ENCODE measurements at places on chromosomes 16 and 17.
A peak's percentile ranks its signal among the peaks of the same experiment; 100 is the strongest.

DNA sequence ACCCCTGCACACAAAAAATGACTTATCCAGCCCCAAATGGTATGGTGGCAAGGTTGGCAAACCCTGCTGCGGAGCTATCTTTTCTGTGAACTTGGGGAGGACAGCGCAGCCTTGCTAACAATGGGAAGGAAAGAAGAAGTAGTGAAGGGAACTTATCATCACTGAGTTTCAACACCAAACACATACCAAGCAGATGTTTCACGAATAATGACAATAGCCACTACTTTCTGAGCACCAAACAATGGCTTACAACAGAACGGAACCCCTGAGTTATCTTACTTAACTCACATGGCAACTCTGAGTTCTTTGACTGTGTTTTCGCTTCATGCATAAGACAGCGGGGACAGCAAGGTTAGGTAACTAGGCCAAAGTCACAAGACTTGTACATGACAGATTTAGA is 148.9 kb downstream of the XYLT1 start:
- no peaks in the 10 kb centered on the region for H3K27me3 ChIP-seq
- H3K4me3 ChIP-seq = no peak overlapping the region
- no peaks in the 10 kb centered on the region for H3K36me3 ChIP-seq
- H3K27ac ChIP-seq = no peak overlapping the region
- no peaks in the 10 kb centered on the region for H3K4me1 ChIP-seq

- H3K4me3 ChIP-seq = no peak overlapping the region
- H3K27ac ChIP-seq = peak overlapping the region; percentile 27
- H3K4me1 ChIP-seq = peaks cover 14% of the 10 kb centered on the region
- H3K27me3 ChIP-seq = no peaks in the 10 kb centered on the region
These were observed 20.2 kb upstream of the ENDOV start for GRCh38 chr17:80394629-80395216.

- DNase-seq = no peak
- peaks cover 28% of the 10 kb centered on the region for H3K4me1 ChIP-seq
- H3K36me3 ChIP-seq = no peaks in the 10 kb centered on the region
These were observed 129.7 kb downstream of the LAT start for GRCh38 chr16:29114574-29114973.

DNA sequence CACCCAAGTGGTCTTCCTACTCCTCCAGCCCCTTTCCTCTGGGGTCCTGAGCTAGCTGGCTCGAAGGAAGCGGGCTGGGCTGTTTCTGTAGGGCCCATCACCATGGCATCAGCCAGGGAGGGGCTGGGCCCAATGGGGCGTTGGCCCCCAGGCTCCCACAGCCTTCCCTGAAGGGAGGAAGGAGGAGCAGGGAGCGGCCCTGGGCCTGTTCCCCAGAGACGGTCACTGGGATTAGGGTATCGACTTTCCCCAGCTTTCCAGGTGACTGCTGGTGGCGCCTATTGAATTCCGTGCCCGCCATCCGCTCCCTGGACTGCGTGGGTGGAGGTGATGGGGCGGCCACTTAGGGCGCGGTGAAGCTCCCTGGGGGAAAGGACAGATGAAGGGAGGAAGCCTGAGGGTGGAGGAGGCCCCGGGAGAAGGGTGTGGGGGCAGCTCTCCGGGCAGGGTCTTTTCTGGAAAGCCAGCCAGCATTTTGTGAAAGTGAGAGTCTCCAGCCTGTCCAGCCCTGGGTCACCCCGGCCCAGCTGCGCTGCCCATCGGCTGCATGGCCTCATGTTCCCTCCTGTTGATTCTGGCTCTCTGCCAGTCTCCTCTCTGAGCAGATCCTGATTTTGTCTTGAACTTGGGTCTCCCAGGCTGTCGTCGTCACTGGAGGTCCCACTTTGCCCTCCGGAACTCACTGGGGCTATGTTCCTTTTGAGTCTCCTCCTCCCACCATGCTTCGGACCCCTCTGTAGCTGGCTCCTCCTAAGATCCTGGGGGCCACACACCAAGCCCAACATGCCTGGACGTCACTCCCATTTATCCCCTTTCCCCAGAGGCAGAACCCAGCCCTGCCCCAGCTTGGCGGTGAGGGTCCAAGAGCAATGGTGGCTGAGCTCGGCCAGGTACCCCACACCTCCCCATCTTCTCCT is 9.8 kb downstream of the NHERF1 start:
- no peak for DNase-seq
- H3K27me3 ChIP-seq = no peaks in the 10 kb centered on the region
- peak overlapping the region; percentile 43 for H3K27ac ChIP-seq
- peaks cover 64% of the 10 kb centered on the region for H3K4me1 ChIP-seq
- no peak overlapping the region for H3K4me3 ChIP-seq

DNA sequence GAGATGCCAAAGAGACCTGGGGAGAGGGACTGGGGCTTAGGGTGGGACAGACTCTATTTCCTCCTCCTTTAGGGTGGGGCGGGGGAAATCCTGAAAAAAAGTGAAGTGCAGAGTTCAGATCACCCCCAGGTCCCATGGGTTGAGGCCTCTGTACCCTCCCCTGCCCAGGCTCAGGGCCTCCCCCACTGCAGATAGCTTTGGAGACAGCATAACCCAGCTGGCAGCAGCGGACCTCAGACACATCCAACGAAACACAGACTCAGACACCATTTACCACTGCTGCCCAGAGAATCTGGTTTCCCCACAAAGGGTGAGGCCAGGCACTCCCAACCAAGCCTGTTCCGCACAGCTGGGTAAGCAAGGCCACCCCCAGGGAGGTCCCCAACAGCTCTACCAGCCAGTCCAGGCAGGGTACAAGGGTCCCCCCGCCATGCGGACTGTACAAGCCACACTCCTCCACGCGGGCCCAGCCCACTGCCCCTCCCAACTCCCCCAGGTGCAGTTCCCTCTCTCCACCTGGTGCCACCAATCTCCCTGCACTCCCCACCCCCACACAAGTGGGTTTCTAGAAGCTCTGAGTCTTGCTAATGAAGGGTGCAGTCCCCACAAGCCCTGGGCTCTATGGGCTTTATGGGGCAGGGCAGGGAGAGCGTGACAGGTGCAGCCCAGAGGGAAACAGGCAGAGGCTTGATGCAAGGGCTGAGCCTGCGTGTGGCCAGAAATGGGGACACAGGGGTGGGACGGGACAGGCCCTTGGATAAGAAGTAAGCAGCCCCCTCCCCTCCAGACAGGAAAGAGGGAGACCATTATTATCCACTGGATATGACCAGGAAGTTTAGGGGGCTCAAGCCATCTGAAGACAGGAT is 8.9 kb downstream of the RHBDF2 start:
- no peaks in the 10 kb centered on the region for H3K36me3 ChIP-seq
- H3K27ac ChIP-seq = peak overlapping the region; percentile 71
- H3K4me1 ChIP-seq = peaks cover 60% of the 10 kb centered on the region
- no peak for DNase-seq

Data from right atrium auricular region (tissue), 2 donors.